ENCODE measurements at places on chromosomes 11 and 22. TPM values are rescaled to one million over a fixed set of nuclear protein-coding genes. Genes with fewer than 3 reads are reported as not detected.

DNA sequence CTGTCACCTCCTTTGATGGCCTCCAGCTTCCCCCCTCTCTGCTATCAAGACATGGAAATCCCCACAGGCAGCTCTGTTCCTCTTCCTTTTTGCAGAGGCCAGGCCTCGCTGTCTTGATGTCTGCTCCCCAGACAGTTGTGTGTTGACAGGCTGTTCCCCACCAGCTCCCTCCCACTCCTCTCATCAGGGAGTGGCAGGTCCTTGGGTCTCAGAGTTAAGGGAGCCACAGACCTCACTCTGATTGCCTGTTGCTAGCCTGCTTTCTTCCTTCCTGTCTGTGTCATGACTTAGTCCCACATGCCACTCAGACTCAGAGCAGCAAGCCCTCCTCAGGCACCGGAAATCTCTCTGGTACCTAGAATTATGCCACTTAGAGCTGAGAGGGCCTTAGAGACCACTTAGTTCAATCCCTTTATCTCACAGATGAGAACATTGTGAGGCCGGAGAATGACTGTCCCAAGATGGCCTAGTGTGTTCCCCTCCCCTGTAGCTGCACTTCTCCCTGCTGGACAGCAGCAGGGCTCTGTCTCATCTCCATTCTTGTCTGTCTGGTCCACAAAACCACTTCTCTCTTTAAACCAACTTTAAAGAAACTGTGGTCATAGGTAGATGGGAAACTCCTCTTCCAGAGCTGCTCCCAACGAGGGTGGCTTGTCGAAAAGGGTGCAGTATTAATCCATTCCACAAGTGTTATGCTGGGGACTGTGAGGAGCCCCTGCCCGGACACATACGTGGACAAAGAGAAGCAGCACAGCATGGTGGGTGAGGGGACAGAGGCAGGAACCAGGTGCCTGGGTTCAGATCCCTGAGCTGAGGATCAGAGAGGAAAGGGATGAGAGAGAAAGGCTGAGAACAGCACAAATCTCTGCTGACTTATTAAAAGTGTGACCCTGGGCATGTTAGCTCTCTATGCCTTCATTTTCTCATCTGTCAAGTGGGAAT is 4.2 kb downstream of the AMPD3 start:
- peaks cover 32% of the 10 kb centered on the region for H3K36me3 ChIP-seq
- peak overlapping the region; percentile 75 for H3K27ac ChIP-seq
- peak; percentile 95 for DNase-seq
- H3K4me3 ChIP-seq: peak overlapping the region; percentile 18
- H3K4me1 ChIP-seq: peaks cover 73% of the 10 kb centered on the region
- no peaks in the 10 kb centered on the region for H3K27me3 ChIP-seq

DNA sequence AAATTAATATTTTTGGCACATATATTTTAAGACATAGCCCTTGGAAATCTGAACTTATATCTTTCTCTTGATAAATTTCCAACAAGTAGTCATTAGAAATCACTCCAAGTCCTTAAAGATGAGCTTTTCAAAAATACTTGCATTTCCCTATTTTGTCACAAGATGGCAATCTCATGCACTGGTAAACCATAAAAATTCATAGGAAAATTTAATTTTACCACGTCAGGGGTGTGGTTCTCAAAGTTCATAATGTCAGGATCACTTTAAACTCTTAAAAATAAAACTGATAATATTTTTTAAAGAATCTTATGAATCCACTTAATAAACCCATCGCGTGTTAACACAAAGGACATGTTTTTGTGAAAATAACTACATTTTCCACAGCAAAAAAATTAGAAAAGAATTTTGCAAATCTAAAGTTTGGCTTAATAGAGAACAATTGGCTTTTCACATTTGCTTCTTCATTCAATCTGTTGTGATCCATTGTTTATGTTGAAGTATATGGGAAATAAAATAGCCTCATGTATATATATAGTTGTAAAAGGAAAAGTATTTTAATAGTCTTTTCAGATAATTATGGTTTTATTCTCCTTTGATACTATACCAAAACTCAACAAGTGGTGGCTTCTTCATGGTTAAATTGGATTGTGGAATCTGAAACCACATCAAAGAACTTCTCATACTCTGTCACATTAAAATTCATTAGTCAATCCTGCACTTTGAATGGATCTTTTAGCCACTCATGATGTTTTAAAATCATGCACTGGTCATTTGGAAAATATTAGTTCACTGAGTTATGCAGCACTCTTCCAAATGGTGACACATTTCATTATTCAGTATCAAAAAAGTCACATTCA is 169.1 kb downstream of the CADM1 start:
- H3K27ac ChIP-seq: no peak overlapping the region
- no peaks in the 10 kb centered on the region for H3K36me3 ChIP-seq
- no peak overlapping the region for H3K4me3 ChIP-seq

DNA sequence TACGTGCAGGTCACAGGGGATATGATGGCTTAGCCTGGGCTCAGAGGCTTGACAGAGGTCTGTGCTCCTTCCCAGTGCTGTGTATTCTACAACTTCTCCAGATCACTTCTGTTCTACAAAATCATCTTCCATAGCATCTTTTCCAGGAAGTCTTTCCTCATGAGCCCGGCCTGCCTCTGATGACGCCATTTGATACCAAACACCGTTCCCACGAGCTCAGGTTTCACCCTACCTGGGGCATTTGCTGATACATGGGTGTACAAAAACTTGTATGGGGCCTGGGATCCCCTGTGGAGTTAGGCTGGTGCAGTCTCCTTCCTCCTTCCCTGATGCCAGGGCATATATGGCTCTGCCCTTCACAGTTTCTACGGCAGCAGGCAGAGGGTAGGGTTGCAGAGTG is 78.7 kb downstream of the NECTIN1 start:
- no peak overlapping the region for H3K27ac ChIP-seq
- DNase-seq: no peak
- H3K4me3 ChIP-seq: no peak overlapping the region
- no peaks in the 10 kb centered on the region for H3K27me3 ChIP-seq

- H3K4me1 ChIP-seq: peaks cover 21% of the 10 kb centered on the region
- H3K36me3 ChIP-seq: no peaks in the 10 kb centered on the region
- no peaks in the 10 kb centered on the region for H3K27me3 ChIP-seq
- no peak overlapping the region for H3K27ac ChIP-seq
- H3K4me3 ChIP-seq: no peak overlapping the region
These were observed 4.2 kb downstream of the STARD10 start for GRCh38 chr11:72789493-72790131.

DNA sequence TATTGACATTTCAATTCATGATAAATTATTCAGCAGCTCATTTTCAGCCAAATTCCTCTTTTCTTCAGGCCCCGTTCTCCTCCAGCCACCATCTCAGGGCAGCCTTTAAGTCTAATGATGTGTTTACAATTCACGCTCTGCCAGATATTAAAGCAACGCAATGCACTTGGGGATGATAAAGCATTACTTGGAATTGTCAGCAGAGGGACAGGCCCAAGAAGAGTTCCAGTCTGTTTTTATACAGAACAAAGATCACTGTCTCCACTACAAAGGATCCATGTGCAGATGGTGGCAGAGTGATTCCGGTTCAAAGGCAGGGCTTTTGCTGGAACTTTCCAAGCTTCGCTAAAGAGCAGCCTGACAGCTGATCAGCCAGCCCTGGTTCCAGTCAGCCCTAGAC is 13.6 kb upstream of the GALNT18 start:
- no peak overlapping the region for H3K4me3 ChIP-seq
- no peaks in the 10 kb centered on the region for H3K4me1 ChIP-seq
- no peak overlapping the region for H3K27ac ChIP-seq
- no peaks in the 10 kb centered on the region for H3K27me3 ChIP-seq
- H3K36me3 ChIP-seq: no peaks in the 10 kb centered on the region

DNA sequence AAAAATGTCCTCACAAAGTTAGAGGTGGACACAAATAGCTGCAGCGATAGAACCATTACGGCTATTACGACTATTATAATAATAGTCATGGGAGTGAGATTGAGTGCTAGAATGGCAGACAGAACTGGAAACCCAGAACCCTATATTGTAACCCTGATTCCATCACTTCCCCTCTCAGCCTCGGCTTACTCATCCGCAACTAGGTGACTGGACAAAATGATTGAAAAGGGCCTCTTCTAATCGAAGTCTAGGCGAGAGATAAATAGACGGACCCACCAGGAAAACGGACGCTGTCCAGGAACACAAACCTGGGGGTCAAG is 629 bp downstream of the PSMA1 start:
- H3K36me3 ChIP-seq: peaks cover 22% of the 10 kb centered on the region
- no peak for DNase-seq
- peak overlapping the region; percentile 63 for H3K4me3 ChIP-seq
- H3K27ac ChIP-seq: peak overlapping the region; percentile 99
- peaks cover 27% of the 10 kb centered on the region for H3K4me1 ChIP-seq

DNA sequence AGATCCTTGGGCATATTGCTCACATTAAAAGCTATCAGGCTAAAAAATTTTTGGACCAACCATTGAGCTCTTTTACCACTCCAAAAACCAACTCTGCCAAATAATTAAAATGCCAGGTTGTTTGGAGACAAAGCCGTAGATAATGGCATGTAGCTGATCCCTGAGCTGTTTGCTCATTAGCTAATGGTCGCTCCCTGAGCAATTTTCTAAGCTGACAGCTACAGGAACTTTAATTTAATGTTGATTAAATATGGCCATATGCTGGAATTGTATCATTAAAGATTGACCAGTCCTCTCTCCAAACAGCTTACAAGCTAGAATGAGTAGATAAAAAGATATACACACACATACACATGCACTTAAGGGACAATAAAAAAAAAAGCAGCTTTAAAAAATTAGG is 216.2 kb upstream of the ARHGAP20 start:
- H3K4me3 ChIP-seq: no peak overlapping the region
- DNase-seq: no peak
- H3K4me1 ChIP-seq: no peaks in the 10 kb centered on the region
- H3K27me3 ChIP-seq: no peaks in the 10 kb centered on the region

DNA sequence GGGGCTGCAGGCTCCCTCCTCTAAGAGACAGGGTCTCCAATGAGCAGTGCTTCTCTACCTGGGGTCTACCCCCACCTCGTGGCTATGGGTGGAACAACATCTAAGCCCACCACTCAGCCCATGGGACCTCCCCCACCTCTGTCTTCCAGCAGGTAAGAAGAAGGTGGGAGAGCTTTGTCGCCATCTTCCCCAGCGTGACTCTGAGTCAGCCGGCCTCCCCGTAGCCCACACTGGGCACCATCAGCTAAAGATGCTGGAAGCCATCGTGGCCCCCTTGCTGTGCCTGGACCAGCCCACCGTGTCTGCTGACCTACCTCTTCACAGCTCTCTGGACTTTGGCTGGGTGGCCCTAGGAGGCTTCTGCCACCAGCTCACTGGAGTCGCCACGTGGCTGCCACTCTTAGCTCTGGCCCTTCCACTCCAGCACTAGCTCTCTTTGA is 944 bp downstream of the C11orf86 start:
- no peaks in the 10 kb centered on the region for H3K27me3 ChIP-seq
- H3K4me1 ChIP-seq: no peaks in the 10 kb centered on the region
- no peak for DNase-seq
- H3K4me3 ChIP-seq: no peak overlapping the region
- no peaks in the 10 kb centered on the region for H3K36me3 ChIP-seq
- no peak overlapping the region for H3K27ac ChIP-seq

DNA sequence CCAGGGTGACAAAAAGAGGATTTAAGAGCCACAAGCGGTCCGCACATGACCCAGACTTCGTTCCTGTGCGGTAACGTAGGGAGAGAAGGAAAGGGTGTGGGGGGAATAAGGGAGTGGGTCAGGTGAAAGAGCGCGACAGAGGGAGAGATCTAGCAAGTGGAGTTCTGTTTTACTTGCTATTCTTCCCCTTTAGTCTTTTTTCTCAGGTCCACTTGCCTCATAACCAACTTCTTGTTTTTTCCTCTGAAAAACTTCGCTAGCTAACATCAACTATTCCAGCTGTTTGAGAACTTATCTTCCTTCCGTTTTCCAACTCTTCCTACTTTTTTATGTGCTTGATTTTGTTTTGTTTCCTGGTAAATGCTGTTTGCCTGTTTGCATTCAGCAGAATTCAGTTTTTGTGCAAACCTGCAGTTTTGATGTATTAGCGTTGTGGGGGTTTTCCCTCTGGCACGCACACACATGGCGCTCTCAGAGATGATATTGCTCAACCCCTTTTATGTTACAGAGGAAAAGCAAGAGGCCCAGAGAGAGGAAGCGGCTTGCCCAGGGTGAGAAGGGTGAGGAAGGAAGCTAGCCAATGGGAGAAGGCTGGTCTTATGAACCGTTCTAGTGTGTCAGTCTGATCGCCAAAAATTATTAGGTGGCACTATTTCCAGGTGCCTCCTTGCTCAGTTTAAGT is 592 bp upstream of the CTSC start:
- peak overlapping the region; percentile 73 for H3K27ac ChIP-seq
- DNase-seq: peak; percentile 49
- H3K36me3 ChIP-seq: peaks cover 3% of the 10 kb centered on the region
- peak overlapping the region; percentile 85 for H3K4me3 ChIP-seq
- H3K27me3 ChIP-seq: no peaks in the 10 kb centered on the region

DNA sequence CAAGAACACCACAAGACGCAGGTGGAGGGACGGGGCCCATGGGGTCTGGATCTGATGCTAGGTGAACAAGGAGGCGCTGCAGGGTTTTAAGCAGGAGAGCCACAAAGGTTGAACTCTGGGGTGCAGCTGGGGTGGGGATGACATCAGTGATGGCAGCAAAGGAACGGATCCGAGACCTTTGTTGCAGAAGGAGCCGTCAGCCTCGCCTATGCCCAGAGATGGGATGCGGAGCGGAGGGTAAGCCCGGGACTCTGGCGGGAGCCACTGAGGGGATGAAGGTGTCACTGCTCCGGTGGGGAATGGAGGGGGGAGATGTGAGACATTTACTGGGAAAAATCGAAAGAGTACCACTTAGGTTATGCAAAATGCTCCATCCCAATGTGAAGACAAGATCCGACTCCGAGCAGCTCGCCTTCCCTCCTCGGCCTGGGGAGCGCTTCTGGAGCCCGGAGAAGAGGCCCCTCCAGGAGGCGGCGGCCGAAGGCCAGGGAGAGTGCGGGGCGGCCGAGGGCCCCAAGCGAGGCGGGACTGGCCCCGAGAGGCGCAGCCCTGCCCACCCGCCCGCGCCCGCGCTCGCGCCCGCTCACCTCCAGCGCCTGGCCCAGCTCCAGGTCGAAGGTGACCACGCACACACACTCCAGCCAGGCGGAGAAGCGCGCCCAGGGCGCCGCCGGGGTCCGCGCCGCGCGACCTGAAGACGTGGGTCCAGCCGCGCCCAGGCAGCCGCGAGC is 422 bp downstream of the DENND6B start:
- H3K27me3 ChIP-seq: no peaks in the 10 kb centered on the region
- H3K4me1 ChIP-seq: peaks cover 9% of the 10 kb centered on the region
- no peak overlapping the region for H3K4me3 ChIP-seq
- no peak overlapping the region for H3K27ac ChIP-seq

GRCh38 chr11:87573708-87574107 is 536.0 kb downstream of the TMEM135 start:
- no peaks in the 10 kb centered on the region for H3K36me3 ChIP-seq
- no peaks in the 10 kb centered on the region for H3K27me3 ChIP-seq
- DNase-seq: no peak
- H3K4me1 ChIP-seq: no peaks in the 10 kb centered on the region
- no peak overlapping the region for H3K27ac ChIP-seq

- no peak overlapping the region for H3K27ac ChIP-seq
- H3K4me3 ChIP-seq: no peak overlapping the region
- H3K27me3 ChIP-seq: no peaks in the 10 kb centered on the region
- DNase-seq: no peak
These were observed 715.8 kb upstream of the LRRC4C start for GRCh38 chr11:42175203-42175602.

GRCh38 chr22:48504519-48505140 is 1323.0 kb downstream of the BRD1 start:
- no peak overlapping the region for H3K27ac ChIP-seq
- H3K36me3 ChIP-seq: no peaks in the 10 kb centered on the region
- no peaks in the 10 kb centered on the region for H3K27me3 ChIP-seq
- H3K4me3 ChIP-seq: no peak overlapping the region
- no peak for DNase-seq
- no peaks in the 10 kb centered on the region for H3K4me1 ChIP-seq

Gene PHLDB1
- 3.0 TPM for total RNA-seq

Gene CDC42EP2
- 0.55 TPM for total RNA-seq

Gene ROM1
- 1.9 TPM for total RNA-seq
